Dermis blood vessel endothelial cell (primary cell): ENCODE measurements at places on chromosomes 1 and 21. TPM values are rescaled to one million over a fixed set of nuclear protein-coding genes. Genes with fewer than 3 reads are reported as not detected.
A peak's percentile ranks its signal among the peaks of the same experiment; 100 is the strongest.

TGFB2 gene
- 36.2 and 38.6 TPM in 2 replicates for total RNA-seq

- no peak for DNase-seq
Measured at GRCh38 chr1:36115200-36115669, 9.8 kb downstream of the COL8A2 start.

SLC35F3 gene
- under 0.01 TPM in 1 of 2 replicates, not detected in the other for total RNA-seq

OR10Z1 gene
- not detected in 2 replicates for total RNA-seq

GRCh38 chr1:163048869-163049268, 20.3 kb upstream of the RGS4 start:
- no peak for DNase-seq

DNA sequence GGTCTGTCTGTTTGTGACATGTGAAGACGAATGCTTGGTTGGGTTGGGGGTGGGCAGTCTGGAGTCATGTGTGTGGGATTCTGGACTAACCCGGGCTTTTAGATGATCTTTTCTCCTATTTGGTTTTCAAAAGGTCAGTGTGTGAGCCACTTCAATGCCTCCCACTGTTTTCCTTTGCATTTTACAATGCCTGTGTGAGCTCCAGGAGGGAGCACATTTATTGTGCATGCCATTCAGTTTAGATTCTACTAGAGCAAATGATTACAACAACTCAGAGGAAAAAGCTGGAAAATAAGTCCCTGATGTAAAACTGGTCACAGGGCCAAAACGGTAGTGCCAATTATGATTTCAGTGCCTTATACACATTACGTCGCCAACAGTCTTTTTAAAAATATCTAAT, 90.9 kb downstream of the LYPLAL1 start:
- no peak for DNase-seq

DNA sequence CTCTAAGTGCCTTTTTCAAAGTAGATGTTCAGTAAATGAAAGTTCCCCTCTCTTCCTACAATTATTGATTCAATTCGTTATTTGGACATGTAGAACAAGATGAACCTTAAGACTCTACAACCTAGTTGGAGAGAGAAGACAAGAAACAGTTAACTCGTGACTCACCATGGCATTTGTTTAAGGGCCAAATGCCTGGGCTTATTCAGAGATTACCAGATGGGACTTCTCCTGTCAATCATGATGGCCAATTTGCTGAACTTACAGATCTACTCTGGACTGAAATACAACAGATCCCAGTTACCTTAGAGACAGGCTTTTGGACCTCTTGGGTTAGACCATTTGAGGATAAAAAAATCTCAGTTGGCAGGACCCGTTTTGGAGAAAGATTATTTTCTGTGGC, 93.5 kb downstream of the C1orf94 start:
- no peak for DNase-seq

TMOD4 gene
- 0.56 TPM in 1 of 2 replicates, not detected in the other for total RNA-seq

AADACL4 gene
- total RNA-seq = not detected in 2 replicates

OR2L8 gene
- 0.17 TPM in 1 of 2 replicates, not detected in the other for total RNA-seq

DNA sequence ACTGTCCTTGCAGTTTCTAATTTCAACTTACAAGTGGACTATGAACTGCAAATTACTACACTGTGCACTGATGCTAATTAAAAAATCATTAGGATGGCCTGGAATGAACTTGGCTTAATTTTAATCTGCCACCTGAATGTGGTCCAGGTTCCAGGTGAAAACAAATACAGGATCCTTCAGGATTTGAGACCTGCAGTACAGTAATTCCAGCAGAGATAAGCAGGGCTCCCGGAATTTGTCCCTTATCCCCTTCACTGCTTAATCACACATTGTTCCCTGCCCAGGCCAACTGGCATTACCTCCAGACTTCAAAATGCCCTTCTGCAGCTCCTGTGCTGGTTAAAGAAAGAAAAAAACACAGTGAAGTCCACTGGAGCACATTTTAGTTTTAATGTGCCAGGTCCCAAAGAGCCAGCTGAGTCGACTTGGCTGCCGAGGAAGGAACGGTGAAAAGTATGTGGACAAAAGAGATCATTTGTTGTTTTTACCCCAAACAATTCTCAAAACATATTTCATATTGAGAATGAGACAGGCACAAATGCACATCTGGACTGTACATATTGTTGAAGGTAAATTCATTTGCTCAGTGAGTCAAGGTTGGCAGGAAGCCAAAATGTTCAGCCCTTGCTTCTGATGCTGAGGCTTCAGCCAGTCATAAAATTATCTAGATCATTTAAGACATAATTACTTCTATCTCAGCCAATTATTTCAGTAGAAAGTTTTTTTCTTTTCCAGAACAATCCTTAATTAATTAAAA, 28.3 kb downstream of the DEGS1 start:
- peak; percentile 88 for DNase-seq

DNA sequence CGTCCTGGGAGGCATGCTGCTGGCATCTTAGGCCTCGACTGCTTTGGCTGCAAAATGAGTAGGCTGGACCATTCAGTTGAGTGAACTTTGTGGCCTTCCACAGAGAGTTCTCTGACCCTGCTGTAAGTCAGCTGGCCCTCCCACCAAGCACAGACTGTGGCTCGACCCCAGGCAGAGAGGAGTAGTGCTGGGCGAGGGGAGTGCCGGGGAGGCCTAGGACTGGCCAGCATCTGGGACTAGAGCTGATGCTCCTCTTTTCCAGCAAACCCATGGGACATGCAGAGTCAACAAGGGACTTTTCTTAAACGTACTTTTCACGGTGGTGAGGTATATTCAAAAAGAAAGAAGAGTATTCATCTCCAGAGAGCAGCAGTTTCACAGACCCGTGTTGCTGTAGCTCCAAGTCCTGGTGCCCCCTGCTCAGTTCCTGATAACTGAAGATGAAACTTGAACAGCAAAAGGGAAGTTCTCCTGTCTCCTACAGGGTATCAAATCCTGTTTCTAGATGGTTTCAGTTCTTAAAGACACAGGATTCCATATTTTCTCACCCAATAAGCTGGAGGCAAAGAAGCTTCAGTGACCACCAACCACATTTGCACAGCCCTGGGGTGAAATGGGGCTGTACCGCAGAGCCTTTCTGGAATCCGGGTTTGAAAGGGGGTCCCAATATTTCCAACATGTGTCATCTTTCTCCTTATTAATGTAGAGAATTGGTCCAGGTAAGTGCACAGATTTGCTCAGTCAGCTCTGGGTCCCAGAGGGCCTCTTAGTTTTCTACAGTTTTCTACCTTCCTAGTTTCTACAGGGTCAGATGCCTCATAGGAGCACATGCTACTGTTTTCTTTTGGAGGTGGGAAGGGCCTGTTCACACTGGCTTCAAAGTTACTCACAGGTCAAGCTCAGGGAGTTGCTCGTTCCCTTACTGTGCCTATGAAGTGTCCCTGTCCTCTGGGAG, 20.9 kb downstream of the BATF3 start:
- no peak for DNase-seq

- no peak for DNase-seq
Measured at GRCh38 chr1:117136749-117137148, 15.2 kb upstream of the TRIM45 start.

CHI3L1 gene
- total RNA-seq = 0.17 TPM in 1 of 2 replicates, not detected in the other

- DNase-seq = no peak
Measured at GRCh38 chr1:119958223-119958622, 61.9 kb upstream of the ADAM30 start.

AGMAT gene
- total RNA-seq = 0.34 and 1.2 TPM in 2 replicates

- DNase-seq = no peak
Measured at GRCh38 chr1:84835169-84835568, 57.8 kb downstream of the LPAR3 start.

DNA sequence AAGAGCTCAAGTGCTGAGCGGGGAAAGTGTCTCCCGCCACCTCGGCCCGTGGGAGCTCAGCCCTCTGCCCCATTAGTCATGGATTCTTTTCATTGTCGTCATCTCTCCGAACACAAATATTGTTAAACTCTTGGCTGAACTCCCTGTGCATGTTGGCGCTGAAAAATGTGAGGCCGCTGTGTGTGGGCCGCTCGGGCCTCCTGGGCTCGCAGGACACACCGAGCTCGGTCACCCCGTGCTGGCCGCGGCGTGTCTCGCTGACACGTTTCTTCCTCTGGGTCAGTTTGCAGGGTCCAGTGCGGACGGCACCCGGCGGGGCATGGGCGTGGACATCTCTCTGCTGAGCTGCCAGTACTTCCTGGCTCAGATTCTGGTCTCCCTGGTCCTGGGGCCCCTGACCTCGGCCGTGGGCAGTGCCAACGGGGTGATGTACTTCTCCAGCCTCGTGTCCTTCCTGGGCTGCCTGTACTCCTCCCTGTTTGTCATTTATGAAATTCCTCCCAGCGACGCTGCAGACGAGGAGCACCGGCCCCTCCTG, 25.6 kb downstream of the SLC45A1 start:
- DNase-seq = peak; percentile 79

- peak; percentile 65 for DNase-seq
Measured at GRCh38 chr1:178126741-178127185, 32.9 kb downstream of the RASAL2 start.

DNA sequence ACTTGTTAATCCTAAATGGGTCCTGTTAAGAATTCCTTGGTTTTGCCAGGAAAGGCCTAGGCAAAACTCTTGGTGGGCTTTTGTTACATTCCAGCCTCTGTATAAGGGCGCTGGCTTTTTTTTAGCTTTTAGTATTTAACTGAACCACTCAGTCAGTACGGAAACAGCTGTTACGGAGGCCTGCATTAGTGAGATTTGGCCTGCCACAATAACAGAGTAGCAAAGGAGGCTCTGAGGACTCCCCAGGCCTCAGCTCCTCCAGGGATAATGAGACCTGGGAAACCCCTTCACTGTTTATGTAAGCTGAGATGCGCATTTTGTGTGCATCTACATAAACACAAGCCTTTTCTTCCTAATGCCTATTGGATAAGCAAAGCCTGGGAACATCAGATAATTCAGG, 210.2 kb downstream of the APP start:
- DNase-seq = peak; percentile 43

GRCh38 chr21:31912501-31912900, 39.7 kb downstream of the HUNK start:
- no peak for DNase-seq

ZYG11A gene
- total RNA-seq = 0.17 and 1.2 TPM in 2 replicates

- no peak for DNase-seq
Measured at GRCh38 chr1:51330331-51331201, at the start of gene TTC39A. TTC39A (minus strand) TSS chr1:51330562; CDS start chr1:51330477, 85 bp downstream.

GRCh38 chr1:212630158-212630900, 21.8 kb downstream of the ATF3 start:
- peak; percentile 72 for DNase-seq

GRCh38 chr1:96060621-96061020, 661.0 kb upstream of the PTBP2 start:
- DNase-seq = no peak

FCRL4 gene
- total RNA-seq = not detected in 2 replicates

NOS1AP gene
- total RNA-seq = 0.34 and 0.70 TPM in 2 replicates

TRNP1 gene
- total RNA-seq = 2.5 and 4.8 TPM in 2 replicates

DNA sequence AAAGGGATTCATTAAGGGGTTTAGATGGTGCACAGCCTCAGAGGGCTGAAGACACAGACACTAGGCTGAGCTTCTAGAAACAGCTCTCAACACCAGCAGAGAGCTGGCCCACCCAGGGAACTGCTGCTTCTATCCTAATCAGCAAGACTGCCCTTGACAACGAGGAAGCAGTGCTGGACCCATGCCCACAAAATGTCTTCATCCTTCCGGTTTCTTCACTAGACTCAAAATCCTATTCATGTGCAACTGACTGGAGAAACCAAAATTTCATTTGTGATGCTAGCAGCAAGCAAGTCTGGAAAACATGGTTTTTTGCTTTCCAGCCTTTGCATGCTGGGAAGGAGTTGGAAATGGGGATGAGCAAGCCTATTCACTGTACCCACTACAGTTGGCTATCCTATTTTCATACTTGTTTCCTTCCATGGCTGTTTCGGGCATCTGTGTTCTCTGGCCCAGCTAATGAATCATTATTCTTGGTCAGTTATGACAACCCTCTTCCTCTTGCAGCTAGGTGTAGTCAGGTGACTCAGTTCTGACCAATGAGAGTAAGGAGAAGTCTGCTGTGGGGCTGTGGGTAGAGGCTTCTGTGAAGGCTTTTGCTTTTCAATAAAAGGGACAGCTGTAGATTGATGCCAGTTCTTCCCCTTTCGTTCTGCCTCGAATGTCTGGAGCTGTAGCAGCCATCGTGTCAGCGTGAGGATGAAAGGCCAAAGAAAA, 14.6 kb upstream of the TMEM61 start:
- peak; percentile 62 for DNase-seq

- no peak for DNase-seq
Measured at GRCh38 chr1:157176591-157177121, 38.5 kb upstream of the ETV3 start.

GRCh38 chr1:169527451-169528214, 41.9 kb upstream of the SLC19A2 start:
- DNase-seq = no peak
